ENCODE measurements at places on chromosomes 13 and 19. TPM values are rescaled to one million over a fixed set of nuclear protein-coding genes. Genes with fewer than 3 reads are reported as not detected.

The PBX4 gene
- 21.2 TPM for total RNA-seq

The DKKL1 gene
- not detected for total RNA-seq

The ACP7 gene
- not detected for total RNA-seq

The CCDC106 gene
- total RNA-seq: 6.3 TPM

The CYP2F1 gene
- not detected for total RNA-seq

The APLP1 gene
- total RNA-seq: 3.0 TPM

The GNG7 gene
- total RNA-seq: 1.1 TPM

The CABP5 gene
- not detected for total RNA-seq

The B3GNT3 gene
- total RNA-seq: 0.95 TPM

The CGB1 gene
- total RNA-seq: not detected

GRCh38 chr13:45918597-45918996 is 67.0 kb upstream of the SIAH3 start:
- peak; percentile 35 for DNase-seq

DNA sequence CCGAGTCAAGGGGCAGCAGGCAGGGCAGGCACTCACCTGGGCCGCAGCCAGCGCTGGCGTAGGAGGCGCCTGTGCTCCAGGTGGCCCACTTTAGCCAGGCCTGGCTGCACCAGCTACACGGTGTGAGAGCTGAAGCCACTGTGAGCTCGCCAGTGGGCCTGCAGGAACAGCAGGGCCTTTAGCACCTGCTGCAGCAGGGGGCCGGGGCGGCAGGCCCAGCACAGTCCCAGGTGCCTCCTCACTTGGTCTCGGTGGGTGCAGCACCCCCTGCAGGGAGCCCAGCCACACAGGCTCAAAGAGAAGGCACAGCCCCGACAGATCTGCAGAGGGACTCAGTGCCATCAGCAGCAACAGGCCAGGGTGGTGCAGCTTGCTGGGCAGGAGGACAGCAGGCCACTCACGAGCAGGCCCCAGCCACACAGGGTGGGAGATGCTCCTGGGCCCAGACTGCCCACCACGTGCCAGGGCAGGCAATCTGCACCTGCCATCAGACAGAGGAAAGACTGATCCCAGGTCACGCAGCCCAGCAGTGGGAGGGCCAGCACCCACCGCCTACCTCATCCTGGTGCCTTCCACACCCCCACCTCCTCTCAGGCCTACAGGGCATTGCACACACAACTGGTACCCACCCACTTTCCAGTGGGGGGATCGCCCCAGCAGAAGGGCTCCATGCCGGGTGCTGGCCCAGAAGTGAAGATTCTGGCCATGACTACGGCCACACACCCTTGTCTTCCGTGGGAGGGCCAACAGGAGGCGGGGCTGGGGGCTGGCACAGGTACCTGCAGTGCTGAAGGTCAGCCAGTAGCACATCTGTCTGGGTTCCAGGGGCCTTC is 15.8 kb downstream of the ARHGAP33 start:
- peak; percentile 45 for DNase-seq

DNA sequence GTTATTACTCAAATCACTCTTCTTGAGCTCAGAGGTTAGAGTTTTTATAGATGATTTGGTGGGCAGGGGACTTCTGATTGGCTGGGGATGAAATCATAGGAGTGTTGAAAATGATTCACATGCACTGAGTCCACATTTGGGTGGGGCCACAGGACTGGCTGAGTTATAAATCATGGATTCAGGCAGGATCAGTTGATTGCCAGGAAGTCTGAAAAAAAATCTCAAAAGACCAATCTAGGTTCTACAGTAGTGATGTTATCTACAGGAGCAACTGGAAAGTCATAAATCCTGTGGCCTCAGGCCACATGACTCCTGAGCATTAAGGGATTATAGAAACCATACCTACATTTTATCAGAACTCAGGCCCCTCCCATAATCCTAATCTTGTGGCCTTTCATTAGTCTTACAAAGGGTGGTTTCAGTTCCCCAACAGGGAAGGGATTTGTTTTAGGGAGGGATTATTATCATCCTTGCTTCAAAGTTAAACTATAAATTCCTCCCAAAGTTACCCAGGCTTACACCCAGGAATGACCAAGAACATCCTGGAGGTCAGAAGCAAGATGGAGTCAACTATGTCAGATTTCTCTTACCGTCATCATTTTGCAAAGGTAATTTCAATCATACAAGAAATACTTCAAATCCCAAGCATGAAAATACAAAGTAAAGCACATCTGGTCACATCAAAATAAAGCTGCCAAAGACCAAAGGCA is 5.6 kb upstream of the CCDC70 start:
- no peak for DNase-seq

GRCh38 chr13:50011461-50011860 is 3.8 kb upstream of the KCNRG start:
- no peak for DNase-seq

- DNase-seq: no peak
Observed at GRCh38 chr19:35110974-35111373, 4.6 kb upstream of the FXYD3 start.

GRCh38 chr13:84574851-84575250 is 692.6 kb upstream of the SLITRK1 start:
- DNase-seq: no peak

- DNase-seq: no peak
Observed at GRCh38 chr13:55245005-55245644, 1895.6 kb upstream of the PRR20A start.

GRCh38 chr19:5967994-5968430 is 9.9 kb downstream of the RANBP3 start:
- DNase-seq: peak; percentile 80

DNA sequence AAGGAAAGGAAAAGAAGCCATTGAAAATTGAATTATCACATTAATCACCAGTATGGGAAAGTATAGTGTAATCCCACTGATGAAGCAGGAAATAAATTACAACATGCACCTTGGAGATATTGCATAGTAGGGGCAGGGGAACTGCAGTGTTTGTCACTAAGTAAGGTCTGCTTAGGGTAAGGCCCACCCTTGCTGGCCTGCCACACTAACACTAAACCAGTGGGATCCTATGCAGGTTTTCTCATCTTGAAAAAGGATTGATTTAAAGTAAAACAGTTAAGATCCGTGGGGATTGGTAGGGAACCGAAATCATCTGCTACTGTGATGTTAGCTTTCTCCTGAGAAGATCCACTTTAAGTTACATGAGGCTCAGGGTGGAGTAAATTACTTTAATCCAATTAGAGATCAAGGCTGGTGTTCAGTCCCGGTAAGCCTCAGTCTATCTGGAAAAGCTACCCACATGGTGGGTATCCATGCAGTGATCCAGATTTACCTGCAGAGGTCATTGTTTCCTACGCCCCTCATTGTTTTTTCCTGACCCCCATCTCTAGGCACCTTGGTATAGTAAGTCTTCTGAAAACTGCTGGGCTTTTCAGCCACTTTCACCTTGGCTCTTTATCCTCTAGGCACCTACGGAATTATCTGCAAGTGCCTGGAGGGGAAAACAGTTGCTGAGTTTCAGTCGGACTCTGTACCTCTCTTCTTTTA is 1014.9 kb upstream of the ATXN8OS start:
- no peak for DNase-seq

DNA sequence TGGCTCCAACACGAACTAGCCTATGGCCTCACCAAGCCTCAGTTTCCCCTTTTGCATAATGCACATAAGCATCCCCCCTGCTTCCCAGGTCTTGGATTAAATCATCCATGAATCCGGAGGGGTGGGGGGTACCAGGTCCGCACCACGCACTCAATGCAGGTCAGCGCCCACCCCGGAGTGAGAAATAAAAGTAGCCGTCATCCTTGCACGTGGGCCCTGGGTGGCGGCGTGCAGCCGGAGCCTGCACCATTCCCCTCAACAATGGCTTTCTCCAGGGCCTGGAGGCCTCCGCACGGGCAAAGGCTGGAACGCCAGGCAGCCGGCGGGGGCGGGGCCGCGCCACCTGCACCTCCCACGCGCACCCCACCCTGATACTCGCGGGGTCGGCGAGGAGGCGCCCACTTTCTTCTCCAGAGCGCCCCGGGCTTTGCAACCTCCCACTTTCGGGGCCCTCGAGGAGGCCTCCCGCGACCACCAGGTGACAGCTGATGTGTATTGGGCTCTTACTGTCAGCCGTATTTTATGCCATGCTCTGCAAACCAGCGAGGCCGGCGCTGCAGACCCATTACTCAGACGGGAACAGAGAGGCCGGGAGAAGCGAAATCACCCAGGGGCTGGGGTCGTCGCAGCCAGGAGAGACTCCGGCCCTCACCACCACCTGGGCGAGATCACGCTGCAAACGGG is 767 bp upstream of the GADD45B start:
- peak; percentile 90 for DNase-seq

DNA sequence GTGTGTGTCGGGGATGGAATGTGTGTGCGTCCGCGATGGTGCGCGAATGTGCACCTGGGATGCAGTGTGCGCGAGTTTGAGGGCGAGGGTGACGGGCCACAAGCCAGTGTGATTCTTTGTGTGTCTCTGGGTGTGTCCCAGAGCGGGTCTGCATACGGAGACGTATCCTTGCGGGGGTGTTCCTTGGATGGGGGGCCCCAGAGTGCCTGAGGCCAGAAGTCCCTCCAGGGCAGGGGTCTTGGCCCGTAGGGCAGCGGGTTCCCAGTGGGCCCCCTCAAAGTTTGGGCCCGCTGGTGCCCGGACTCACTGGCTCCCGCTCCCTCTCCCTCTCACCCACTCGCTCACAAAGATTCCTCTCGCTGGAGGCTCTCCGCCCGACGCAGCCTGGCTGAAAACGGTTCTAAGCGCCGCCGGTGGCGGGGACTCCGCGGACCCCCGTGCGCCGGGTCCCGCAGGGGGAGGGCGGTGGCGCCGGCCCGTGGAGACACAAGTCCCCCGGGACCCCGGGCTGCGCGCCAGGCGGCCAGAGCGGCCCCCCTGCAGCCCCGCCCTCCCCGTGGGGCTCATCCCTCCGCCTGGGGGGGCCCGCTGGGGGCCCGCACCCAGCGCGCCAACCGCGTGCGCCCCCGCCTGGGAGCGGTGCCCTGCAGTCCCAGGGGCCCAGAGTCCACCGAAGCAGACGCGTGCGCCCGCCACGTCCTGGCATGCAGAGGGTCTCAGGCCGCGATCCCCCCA is 886 bp downstream of the CRLF1 start:
- DNase-seq: no peak

- no peak for DNase-seq
Observed at GRCh38 chr13:101178406-101178805, 237.9 kb downstream of the NALCN start.

DNA sequence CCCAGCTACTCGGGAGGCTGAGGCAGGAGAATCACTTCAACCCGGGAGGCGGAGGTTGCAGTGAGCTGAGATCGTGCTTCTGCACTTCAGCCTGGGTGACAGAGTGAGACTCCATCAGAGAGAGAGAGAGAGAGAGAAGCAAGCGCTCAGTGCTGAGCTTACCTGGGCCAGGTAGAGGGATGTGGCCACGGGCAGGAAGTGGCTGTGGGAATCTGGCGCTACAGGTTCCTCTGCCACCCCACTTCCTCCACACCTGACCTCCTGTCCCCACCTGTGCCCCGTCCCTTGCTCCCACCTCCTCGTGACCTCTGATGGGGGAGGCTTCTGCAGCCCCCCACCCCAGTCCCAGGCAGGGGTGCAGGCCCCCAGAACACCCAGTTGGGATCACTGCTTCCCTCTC is 1.0 kb upstream of the NCCRP1 start:
- DNase-seq: no peak

GRCh38 chr13:45396533-45397095 is 21.6 kb downstream of the SLC25A30 start:
- no peak for DNase-seq

DNA sequence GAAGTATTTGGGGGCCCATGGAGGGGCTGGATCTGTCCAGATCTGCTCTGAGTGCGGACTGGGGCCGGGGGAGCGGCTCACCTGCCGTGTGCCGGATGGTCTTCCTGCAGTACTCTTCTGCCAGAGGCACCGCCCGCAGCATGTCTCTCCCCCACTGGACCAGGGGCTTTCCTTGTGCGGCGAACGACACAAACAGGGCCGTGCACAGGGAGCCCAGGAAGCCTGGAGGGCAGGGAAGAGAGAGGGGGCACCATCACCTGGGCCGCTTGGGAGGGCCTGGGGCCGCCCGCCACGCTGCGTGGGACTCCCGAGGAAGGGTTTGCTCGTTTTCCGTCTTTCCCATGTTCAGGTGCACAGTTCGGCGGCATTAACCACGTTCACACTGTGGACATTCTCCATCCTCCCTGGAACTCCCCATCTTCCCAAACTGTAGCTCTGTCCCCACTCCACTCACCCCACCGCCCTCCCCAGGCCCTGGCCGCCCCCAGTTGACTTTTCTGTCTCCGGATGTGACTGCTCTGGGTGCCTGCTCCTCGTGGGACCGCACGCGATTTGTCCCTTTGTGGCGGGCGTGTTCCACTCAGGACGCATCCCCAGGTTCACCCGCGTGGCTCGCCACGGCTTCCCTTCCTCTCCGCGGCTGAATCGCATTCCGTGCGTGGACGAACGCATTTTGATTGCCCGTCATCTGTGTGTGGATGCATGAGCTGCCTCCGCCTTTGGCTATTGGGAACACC is 24.2 kb downstream of the ADPRHL1 start:
- DNase-seq: no peak

Data from activated CD4-positive, alpha-beta T cell treated with anti-CD3 and anti-CD28 coated beads for 36 hours (primary cell).